ACHN (cell line): ENCODE measurements at places on chromosomes 4 and X.

- no peak for DNase-seq
Observed at GRCh38 chr4:107618656-107619055, 101.4 kb downstream of the PAPSS1 start.

DNA sequence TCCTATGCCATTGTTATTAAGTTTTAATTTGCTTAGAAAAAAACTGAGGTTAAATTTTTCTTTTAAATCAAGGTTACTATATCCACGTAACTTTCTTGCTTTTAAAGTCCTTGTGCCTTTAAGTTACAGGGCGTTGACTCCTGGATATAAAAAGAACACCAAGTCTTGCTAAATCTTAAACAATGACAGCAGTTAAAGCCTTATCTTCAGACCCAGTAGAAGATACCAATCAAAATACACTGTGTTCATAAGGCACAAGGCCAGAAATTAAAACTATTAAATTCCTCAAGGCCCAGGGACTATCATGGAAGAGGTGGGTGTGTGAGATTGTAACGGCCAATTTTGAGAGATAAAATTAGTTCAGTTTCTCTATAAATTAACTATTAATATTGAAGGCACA lies 60.4 kb downstream of the PAGE2 start:
- DNase-seq: no peak

GRCh38 chr4:119286377-119287002 lies 35.4 kb downstream of the FABP2 start:
- peak; percentile 68 for DNase-seq

GRCh38 chrX:100413229-100413628 lies 3.2 kb upstream of the PCDH19 start:
- peak; percentile 45 for DNase-seq

DNA sequence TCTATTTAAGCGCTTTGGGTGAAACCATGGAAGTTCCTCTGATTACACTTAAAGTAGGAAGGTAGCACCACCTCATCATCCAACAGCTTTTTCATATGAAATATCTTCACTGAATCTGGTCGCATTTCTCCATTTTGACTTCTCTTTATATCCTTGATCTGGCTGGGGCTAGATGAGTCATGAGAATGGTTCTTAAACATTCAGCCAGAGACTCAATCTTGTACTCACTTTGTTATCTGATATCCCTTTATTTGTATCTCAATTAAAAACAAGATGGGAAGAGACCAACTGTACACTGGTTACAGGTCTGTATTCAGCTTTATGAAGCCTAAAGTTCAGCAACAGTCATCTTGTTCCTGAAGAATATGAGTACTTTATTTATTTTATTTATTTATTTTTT lies 84.9 kb downstream of the CBLL2 start:
- DNase-seq: no peak

DNA sequence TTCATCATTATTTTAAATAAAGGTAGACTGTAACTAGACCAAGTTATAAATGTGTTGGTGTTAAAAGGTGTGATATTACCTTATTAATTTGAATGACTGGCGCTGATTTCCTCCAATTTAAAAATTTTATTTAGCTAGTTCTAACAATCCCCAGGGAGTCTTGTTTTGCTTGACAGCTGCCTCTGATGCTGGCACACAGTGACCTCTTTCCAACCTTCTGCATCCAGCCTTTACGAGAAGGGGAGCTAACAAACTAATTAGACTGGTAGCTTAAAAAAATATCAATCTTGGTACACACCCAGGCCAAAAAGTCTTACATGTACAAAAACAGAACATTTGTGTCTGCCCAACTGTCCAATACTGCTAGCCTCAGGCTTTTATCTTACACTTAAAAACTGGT lies 51.8 kb upstream of the ENPEP start:
- DNase-seq: no peak

- DNase-seq: no peak
Observed at GRCh38 chrX:2383735-2384134, 117.0 kb downstream of the DHRSX start.

GRCh38 chrX:19372547-19373331 lies 29.0 kb downstream of the PDHA1 start:
- DNase-seq: no peak

- no peak for DNase-seq
Observed at GRCh38 chrX:3576886-3577501, 136.5 kb downstream of the PRKX start.

- DNase-seq: peak; percentile 73
Observed at GRCh38 chr4:186839122-186840037, 115.7 kb upstream of the FAT1 start.

DNA sequence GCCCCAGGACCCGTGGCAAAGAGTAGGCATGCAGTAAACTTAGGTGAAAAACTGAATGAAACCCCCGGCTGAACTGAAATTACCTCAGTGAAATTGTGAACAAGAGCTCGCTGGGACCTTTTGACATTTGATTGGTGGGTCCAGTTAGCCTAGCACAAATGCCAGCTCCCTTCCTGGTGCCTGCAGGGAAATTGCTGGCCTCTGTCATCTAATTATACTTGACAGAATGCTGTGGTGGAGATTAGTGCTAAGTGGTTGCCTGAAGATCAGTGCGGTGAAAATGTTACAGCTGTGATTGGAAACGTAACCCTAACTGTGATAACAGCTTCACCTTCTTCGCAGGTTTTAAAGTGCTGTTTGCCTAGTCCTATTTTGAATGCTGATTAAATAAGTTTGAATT lies 43.0 kb downstream of the ADD1 start:
- no peak for DNase-seq

GRCh38 chr4:163587867-163588266 lies 93.4 kb downstream of the TMA16 start:
- DNase-seq: no peak

GRCh38 chr4:52102587-52102986 lies 51.5 kb downstream of the SPATA18 start:
- DNase-seq: peak; percentile 5
